ENCODE measurements at places on chromosomes 1 and 21. TPM values are rescaled to one million over a fixed set of nuclear protein-coding genes. Genes with fewer than 3 reads are reported as not detected.

DNA sequence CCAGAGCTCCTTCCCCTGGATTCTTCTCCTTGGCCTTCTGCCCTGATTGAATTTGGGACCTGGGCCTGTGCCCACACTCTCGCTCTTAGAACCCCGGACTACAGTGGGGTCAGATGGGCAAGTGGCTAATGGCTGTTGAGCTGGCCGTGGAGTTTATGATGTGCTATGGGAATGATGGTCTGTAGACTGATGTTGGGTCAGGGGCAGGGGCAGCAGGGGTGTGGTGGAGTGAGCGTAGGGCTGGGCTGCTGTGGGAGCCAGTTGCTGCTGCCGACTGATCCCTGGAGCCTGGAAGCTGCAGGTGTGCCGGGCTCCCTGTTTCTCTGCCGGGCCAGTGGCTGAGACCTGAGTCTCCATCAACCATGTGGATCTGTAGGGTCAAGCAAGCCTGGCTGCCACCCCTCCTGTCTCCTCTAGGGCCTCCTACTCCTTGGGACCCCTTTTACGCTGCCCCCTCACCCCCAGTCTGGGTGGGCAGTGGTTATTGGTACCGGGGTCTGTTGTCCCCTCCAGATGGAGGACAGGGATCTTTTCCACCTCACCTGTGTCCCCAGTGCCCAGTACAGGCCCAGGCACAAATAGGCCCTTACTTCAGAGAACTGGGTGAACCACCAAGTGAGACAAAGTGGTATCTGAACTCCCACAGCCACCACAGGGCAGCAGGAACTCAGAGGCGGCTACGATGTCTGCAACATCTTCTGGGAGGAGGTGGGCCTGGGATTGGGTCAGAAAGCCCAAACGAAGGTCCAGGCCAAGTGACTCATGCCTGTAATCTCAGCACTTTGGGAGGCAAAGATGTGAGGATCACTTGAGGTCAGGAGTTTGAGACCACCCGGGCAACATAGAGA lies 5.1 kb downstream of the PODN start:
- DNase-seq: no peak

The C1orf146 gene
- 0.18 TPM for polyA plus RNA-seq

- no peak for DNase-seq
Observed at GRCh38 chr1:103496014-103496635, 29.4 kb upstream of the RNPC3 start.

The IL22RA1 gene
- polyA plus RNA-seq: not detected

DNA sequence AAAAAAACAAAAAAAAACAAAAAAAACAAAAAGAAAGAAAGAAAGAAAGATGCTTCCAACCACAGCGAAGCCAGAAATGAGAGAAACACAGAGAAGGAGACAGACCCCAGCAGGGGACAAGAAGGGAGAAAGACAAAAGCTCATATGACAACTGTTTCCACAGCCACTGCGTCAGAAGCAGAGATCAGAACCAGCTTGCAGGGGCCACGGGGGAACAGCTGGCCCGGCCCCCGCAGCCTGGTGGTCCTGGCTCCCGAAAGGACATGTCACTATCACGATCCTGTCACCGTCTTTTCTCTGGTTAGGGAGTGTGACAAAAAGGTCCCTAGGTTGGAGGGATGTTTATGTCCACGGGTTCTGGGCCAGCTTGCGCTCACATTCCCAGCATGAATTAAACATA lies 60.7 kb downstream of the ACOT7 start:
- no peak for DNase-seq

The DMBX1 gene
- not detected for polyA plus RNA-seq

The CYP2J2 gene
- 31.0 TPM for polyA plus RNA-seq
